ENCODE measurements at places on chromosomes 5 and 9.

- DNase-seq: peak; percentile 39
These were observed 120.6 kb downstream of the TTLL11 start for GRCh38 chr9:121972501-121972981.

- no peak for DNase-seq
These were observed 2.7 kb downstream of the TNFAIP8 start for GRCh38 chr5:119358530-119358900.

GRCh38 chr9:121696930-121697329 lies 45.5 kb downstream of the DAB2IP start:
- DNase-seq: no peak

DNA sequence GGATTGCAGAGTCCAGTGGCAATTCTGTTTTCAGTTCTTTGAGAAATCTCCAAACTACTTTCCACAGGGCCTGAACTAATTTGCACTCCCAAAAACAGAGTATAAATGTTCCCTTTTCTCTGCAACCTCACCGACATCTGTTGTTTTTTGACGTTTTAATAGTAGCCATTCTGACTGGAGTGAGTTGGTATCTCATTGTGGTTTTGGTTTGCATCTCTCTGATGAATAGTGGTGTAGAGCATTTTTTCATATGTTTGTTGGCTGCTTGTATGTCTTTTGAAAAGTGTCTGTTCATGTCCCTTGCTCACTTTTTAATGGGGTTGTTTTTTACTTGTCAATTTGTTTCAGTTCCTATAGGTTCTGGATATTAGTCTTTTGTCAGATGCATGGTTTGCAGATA lies 72.6 kb downstream of the PALM2AKAP2 start:
- DNase-seq: no peak

DNA sequence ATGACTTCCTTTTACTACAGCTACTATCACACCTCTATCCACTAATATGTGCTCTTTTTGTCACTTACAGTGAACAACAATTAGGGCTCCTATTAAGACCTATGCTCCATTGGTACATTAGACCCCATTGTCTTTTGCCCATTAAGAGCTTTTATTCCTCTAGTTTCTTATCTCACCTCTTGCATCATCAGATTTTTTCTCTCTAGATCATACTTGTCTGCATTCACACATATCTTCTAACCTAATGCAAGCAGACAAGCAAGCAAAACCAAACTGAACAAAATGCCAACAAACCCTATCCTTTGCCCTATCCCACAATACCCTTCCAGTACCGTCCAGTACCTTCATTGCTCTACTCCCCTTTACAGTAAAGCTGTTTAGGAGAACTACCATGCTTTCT lies 10.1 kb upstream of the RBM27 start:
- no peak for DNase-seq

DNA sequence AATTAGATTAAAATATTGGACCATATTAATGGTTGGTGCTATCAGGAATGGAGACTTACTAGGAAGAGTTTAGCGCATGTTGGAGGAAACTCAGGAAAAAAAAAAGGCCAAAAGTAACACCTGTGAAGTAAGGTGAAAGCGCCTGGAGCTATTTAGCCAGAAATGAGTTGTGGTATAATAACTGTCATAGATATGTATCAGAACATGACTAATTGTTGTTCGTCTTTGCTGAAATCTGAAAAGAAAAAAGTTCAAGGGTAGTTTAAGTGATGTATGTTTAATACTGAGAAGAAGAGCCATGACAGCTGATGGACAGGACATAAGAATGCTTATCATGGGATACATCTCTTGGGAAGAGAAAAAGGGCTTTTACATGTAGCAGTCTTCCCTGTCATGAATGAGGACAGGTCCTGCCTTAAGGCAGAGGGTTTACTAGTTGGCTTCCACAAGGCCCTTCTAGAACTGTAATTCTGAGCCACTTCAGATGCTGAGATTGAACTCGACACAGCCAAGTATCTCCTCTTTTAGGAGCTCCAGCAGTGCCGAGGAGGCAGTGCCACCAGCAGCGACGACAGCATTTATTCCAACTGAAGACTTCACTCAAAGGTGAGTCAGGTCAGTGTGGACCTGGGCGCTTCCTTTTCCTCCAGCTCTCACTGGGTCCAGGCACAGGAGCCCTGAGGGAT lies 940 bp upstream of the CAMK4 start:
- no peak for DNase-seq

DNA sequence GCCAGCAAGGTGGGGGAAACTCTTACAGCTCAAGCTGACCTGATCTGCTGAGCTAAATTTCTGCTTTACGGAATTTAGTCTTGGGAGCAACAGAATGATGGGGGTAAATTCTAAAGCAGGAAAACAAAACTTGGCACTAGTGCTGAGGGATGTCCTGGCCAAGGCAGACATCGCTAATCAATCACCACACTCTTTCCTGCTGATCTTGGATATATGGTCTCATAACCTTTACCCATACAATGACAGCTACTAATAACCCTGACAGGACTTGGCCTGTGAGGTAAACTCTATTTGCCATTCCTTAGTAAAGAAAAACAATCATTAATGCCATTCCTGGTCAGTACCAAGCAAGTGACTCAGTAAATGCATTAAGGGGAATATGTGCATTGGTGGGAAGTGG lies 51.5 kb downstream of the PPARGC1B start:
- no peak for DNase-seq

DNA sequence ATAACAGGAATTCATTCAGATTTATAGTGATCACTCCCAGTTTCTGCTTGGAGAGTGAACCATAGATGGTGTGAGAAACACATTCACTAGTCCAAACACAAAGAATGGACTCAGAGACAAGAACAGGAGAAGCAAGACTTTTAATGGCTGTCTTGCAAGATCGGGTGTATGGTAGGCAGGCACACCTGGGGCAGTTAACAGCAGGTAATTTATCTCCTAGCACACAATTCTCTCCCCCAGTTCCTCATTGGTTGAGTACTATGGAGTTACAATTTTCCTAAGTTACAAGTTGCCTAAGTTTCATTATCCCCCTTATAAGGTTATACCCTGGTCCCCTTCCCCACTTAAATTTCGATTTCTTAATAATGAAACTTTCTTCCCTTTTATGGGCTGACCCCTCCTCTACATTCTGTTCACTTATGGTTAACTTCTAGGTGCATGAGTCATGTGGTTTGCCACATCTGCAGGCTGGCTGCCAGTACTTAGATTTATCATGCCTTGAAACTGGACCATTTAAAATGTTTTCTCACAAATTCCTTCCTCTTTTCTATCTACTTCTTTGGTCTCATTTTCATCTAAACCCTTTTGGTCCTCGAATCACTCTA lies 623.3 kb downstream of the HINT1 start:
- DNase-seq: no peak

DNA sequence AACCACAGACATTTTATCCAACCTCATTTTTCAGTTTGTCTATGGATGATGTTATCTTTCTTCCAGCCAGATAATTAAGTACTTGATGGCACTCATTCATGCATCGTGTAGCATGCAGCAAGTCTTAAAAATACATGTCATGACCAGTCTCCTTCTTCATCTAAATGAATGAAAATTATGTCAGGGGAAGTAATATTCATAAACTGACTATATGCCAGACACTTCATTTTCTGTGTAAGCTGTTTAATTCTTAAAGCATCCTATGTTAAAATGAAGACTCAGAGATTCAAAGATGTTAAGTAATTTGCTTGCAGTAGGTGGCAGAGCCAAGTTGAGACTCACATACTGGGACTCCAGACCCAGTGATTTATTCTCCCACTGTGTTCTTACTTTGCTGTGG lies 181.7 kb upstream of the CD180 start:
- no peak for DNase-seq

DNA sequence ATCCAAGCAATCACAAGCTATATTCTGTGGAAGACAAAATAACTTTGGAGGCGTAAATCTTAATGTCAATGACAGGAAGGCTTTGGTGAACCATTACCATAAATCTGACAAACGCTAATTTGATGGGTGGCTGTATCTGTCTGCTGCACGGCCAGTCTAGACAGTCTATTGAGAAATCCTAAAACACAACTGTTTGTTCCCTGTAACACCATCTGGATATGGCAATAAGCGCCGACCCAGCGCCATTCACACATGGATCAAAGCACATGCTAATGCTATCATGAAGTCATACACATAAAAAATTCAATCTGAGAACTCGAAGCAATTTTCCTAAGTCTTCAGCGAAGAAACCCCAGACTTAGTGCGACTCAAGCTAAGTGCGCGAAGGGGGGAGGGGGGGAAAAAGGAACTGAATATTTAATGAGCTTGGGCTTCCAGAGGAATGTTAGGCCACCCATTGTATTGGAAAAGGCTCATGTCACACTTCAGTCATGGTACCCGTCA lies 95.1 kb downstream of the ARL15 start:
- DNase-seq: no peak

- no peak for DNase-seq
These were observed 111.5 kb upstream of the EQTN start for GRCh38 chr9:27408482-27408881.

DNA sequence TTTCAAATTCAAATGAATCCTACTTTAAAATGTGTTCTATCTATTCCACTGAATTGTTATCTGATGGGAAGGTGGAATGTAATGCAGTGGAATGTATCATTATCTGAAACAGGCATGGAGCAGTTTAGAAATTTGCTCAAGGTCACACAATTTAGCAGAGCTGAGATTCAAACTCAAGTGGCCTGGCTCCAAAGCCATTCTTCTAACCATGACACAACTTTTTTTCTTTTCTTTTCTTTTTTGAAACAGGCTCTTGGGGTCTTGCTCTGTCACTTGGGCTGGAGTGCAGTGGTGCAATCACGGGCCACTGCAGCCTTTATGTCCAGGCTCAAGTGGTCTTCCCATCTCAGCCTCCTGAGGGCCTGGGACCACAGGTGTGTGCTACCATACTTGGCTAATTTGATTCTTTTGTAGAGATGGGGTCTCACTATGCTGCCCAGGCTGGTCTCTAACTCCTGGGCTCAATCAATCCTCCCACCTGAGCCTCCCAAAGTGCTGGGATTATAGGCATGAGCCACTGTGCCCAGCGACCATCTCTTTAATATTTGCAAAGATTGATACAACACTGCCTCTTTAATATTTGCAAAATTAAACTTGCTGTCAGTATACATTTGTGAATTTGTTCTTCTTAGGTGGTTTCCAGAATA lies 50.0 kb downstream of the CAST start:
- no peak for DNase-seq

GRCh38 chr9:87605676-87606075 lies 108.0 kb downstream of the DAPK1 start:
- no peak for DNase-seq

DNA sequence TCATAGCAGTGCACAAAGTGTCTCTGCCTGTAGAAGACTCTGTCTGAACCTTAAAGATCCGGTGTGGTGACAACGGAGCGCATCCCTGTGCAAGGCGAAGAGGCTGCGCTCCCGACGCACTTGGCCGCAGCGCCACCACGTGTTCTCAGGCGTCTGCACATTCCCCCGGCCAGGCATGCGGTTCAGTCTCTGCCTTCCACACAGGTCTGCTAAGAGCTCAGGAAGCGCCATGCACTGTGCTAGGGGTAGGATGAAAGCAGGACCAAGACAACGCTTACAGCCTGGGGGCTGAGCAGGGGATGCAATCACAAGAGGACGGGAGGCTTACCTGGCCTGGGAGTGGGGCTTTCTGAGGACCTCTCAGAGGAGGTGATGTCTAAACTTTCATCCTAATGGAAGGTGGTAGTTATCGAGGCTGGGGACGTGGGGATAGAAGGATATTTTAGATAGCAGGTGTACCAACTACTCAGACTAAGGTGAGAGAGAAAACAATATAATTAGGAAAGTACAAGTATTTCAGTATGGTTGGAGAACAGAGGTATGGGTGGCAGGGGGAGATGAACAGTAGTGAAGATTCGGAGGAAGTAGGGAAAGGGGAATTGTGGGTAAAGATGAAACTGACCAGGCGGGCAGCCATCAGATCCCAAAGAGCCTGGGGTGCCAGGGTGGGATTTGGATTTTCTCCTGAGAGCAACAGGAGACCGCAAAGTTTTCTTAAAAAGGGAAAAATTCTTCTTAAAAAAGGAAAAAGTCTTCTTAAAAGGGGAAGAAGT lies 13.3 kb downstream of the CAPSL start:
- DNase-seq: peak; percentile 31

DNA sequence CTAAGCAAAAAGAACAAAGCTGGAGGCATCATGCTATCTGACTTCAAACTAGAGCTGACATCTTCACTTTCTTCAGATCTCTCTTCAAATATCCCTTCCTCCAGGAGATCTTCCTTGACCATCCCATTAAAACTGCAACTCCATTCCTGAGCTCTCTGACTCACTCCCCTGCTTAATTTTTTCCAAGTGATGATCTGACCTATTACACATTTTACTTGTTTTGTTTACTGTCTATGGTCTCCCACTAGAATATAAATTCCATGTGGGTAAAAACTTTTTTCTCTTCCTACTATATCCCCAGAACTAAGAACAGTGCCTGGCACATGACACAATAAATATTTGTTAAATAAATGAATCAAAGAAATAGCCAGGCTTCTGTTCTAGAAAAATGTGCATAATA lies 87.5 kb downstream of the SLIT3 start:
- DNase-seq: no peak

DNA sequence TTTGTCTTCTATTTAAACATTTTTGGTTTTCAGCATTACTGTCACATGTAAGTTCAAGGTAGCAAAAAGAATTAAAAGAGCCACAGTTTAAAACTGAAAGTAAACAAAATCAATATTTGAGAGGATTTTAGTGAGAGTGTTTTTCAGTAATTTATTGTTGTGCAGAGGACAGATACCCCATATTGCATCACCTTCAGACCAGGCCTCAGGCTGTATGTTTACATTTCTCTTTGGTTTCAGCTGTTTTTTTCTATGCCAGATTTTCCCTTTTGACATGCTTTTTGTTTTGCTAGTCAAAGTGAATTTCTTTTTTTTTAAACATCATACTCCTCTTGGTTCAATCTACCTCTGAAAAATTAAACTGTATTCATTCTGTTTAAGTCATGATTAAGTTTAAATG lies 47.2 kb downstream of the MAST4 start:
- no peak for DNase-seq

DNA sequence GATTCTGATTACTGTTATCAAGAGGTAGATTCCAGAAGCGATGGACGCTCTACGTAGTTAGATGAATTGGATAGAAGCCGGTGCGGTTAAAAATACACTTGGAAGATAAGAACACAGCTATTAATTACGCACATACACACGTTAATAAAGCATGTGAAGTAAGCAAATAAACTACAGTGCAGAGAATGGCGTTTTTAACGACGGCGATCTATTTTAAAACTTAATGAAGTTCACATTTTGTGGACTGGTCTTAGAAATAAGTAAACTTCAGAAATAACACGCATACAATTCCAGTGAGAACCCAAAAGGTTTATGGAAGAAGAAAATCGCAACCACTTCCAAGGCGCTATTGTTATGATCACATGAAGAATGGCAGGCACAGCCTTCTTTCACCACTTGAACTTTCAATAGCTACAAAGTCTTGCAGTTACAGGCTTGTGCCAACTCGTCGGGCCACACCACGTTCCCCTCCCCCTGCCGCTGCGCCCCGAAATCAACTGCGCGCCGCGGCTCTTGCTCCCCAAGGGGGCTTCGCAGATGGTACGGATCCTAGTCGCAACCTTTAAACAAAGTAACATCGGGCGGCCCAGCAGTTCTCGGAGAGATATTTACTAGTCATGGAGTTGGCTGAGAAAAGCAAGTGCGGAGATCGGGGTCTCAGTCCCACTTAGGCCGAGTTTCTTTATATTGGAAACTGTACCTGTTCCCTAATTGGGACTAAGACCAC lies 866 bp upstream of the SEMA6A start:
- no peak for DNase-seq

- no peak for DNase-seq
These were observed 133.9 kb downstream of the C9orf50 start for GRCh38 chr9:129486756-129487657.
